ENCODE measurements at places on chromosomes 7 and 10.

- DNase-seq, result no peak
These were observed 39.4 kb downstream of the PLXNA4 start for GRCh38 chr7:132536654-132537395.

DNA sequence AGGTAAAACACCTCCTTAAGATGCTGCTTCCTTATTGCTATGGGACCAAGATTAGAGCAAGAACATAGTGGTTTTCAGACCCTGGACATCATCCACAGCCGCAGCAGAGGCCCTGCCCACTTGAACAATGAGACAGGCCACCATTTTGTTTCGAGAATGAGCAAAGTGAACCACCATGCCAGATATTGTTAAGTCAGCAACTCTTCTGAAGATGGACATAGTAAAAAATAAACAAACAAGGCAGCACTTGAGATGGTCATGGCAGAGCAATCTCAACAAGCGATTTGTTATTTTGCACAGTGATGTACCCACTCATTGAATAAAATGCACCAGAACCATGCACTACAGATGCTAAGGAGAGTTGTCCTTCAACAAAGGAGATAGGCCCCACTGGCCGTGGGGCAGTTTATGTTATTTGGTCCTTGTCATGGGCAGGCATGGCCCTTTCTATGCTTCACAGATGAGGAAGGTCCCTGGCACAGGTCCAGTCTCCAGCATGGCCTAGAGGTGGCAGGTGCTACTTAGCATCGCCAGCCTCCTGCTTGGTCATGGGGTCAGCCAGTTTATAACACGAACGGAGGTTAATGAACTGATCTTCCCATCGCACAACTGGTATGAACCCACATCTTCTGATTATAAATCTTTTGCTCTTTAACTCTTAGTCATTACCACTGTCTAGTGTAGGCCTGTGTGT is 44.1 kb downstream of the IKZF1 start:
- DNase-seq, result no peak

- no peak for DNase-seq
These were observed 163 bp downstream of the EGR2 start for GRCh38 chr10:62816076-62816330.

DNA sequence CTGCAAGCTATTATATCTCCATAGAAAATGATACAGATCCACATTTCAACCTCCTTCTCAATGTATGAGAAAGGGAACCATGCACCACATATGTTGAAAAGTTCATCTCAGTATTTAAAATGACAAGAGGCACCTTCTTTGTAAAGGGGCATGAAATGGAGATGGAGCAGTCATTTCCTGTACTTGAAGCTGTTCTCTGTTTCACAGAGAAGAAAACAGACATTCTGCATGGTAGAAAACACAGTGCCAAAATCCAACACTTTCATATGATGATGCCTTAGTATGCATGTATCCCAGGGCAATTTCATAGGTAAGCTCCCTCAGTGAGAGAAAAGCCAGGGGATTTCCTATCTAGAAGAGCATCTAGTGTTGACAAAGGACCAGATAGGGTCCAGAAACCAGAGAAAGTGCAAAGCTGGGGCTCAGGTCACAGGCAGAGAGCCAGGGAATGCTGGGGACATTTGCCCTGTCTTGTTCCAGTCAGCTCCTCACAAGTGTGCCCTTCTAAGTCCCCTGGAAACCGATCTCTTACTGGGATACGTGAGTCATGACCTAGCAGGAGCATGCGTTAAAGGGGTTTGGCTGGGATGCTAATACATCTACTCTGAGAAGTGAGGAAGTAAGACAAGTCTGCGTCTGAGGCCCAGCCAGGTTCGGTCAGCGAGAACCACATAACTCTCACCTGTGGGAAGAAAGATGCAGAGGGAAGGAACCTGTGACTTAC is 118.7 kb downstream of the ICA1 start:
- DNase-seq, result no peak

DNA sequence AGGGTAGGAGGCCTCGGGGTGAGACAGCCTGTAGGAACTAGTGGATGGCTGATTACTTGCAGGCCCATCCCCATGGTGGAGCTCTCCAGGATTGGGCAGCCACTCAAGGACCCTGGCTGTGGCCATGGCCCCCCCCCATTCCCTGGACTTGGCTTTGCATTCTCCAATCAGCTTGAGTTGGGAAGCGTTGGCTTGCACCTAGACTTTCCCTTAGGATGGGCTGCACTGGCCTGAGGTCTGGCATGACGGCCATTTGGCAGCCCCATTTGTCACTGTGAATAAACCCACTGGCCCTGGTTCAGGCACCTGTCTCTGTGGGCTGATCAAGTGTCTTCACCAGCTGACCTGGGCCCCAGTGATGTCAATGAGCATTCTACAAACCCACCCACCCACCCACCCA is 41.4 kb downstream of the RAMP3 start:
- no peak for DNase-seq

DNA sequence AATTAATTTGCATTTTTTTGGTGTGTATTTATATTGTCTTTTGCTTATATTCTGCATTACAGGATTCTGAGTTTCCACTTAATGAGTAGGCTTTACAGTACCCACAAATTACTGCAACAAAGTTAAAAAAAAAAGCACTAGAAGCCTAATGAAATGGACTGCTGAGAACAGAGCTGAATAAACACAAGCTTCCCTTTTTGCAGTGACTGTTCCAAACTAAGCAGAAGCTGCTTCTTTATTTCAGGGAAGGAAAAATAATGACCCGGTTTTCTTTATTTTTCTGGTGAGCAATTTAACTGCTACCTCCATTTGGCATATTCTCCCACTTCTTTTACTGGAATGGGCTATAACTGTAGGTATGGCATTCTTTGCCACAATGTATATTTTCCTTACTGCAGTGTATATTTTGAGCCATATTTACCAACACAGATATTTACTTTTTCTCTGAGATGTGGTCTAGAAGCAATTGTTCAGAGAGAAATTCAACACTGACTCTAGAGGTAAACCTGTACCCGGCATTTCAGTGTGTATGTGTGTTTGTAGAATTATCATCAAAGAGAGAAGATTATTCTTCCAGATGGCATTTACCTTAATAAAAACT is 56.9 kb downstream of the HDAC9 start:
- DNase-seq, result no peak

DNA sequence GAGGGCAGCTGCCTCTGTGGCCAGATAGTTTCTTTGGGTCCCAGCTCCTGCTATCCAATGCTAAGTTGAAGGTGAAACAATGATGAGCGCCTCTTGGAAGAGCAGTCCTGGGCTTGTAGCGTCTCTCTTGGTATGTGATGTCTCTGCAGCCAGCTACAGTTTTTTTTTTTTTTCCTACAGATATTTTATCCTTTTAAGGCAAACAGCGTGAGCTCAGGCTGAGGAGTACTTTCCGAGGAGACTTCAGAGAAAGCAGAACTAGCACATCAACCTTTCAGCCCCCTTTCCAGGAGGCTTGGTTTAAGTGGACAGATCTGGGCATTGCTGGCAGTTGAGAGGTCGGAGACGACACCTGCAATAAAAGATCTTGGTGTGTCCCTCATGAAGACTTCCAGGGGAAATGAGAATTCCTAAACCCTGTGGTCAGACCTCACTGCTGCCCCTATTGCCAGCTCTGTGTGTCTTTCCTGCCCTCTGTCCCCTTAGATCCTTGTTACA is 9.1 kb downstream of the PRKG1 start:
- DNase-seq, result no peak

- no peak for DNase-seq
These were observed 117.6 kb downstream of the SNX13 start for GRCh38 chr7:17822547-17823173.

GRCh38 chr7:130994378-130995115 is 260.5 kb upstream of the KLF14 start:
- no peak for DNase-seq

DNA sequence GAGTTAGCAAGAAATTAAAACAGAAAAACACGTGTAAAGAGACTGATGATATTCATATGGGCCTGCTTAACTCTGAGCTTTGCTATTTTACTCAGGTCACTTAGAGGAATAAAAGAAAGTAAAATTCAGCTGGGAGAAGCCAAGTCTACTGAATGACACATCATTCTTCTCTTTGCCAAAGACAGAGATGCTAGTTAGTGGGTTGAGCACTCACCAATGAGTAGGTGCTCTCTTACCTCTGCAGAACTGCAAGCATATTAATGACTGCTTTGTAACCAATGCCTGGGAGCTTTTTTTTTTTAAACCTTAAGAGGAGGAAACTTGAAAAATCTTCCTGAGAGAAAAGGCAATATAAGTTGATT is 44.8 kb upstream of the BAMBI start:
- DNase-seq, result no peak

GRCh38 chr7:11124856-11125559 is 151.3 kb downstream of the PHF14 start:
- no peak for DNase-seq

- no peak for DNase-seq
These were observed 51.6 kb upstream of the MGMT start for GRCh38 chr10:129415215-129416140.

- DNase-seq, result no peak
These were observed 46.6 kb downstream of the ATXN7L1 start for GRCh38 chr7:105829681-105830322.

DNA sequence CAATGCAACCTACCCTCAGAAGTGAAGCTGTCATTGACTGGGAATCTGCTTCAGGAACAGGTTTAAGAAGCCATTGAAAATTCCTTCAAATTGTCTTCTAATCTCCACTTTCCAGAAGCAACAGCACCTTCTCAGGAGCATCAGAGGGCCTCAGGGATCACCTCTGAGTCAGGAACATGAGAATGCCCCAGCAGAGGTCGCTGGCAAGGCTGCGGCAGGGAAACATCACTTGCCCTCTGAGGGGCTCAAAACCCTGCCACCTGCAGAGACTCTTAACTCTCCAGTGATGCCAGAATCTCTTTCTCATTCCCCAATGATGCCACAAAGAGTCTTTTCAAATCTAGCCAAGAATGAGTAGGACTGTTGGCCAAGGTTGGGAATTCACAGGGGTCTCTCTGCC is 5.9 kb upstream of the MAPK8 start:
- DNase-seq, result no peak

GRCh38 chr10:61283481-61284221 is 169.5 kb downstream of the TMEM26 start:
- DNase-seq, result no peak
